ENCODE measurements at places on chromosomes 5 and 9.

GRCh38 chr9:129209580-129209979, 31.5 kb upstream of the IER5L start:
- DNase-seq = no peak

GRCh38 chr5:65803699-65804391, 81.8 kb downstream of the NLN start:
- DNase-seq = peak; percentile 73

DNA sequence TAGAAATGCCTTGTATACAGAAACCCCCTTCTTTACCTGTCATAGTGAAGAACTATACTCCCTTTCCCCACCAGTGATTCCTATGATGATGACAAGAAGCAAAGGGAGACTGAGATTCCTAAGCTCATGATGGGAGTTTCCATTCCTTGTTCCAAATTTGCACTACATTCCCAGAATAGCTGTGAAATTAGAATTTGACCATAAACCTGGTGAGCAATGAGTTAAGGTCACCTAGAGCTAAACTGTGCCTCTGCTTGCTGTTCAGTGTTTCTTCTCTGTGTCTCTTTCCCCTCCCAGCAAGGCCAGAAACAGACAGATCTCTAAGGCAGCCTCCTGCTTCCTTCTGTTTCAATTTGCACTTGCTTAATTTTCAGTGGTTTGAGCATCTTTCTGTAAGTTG, 332.1 kb downstream of the PIK3R1 start:
- no peak for DNase-seq

DNA sequence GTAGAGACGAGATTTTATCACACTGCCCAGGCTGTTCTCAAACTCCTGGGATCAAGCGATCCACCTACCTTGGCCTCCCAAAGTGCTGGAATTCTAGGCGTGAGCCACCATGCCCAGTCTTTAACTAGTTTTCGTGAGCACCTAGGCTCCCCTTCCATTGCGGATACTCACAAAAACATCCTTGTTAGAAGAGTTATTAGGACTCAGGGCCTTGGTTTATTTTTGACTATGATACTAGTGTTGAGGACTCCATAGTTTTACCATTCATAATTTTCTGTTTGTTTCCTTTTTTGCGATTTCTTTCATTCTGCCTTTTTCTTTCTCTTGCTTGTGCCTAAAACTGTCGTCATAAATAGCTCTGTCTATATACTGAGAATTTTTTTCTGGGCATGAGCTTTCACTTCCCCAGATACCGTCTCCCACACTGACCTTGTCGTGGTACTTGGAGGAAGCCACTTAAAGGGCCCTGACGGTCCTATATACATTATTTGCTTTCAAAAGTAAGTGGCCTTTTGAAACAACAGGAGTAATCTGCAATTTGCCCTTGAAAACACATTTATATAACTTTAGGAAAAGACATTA, 5.2 kb downstream of the F2R start:
- no peak for DNase-seq

DNA sequence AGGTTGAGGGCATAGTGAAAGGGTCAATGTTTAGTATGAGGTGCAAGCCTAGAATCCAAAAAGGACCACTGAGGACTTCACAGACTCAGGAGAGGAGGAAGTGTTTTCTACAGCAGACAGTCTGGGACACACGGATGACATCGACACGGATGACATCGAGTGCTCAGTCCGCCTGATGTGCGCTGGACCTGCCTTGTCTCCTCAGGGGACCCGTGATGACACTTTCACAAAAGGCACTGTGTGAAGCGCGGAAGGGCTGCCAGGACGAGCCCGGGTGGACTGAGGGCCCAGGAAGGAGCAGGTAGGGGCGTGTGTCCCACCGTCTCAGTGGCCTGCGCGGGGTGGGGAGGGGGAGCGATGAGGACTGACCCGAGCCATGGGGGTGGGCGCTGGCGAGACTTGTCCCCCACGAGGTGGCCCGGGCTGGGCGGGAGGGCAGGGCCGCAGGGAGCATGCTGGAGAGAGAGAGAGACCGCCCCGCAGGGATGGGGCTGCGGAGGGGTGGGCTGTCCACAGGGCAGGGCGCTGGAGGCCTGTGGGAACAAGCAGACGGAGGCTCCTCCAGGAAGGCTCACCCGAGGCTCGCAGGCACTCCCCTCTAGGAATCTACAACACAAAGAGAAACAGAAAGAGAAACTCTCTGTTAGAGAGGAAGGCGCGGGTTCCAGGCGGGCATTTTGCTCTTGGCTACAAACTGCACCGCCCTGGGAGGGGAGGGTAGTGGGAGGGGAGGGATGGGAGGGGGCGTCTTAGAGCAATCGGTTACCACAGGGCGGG, 54.9 kb downstream of the USP20 start:
- DNase-seq = peak; percentile 57

GRCh38 chr9:19216466-19216865, 14.0 kb upstream of the DENND4C start:
- no peak for DNase-seq

- DNase-seq = no peak
Observed at GRCh38 chr5:154513669-154514084, 35.6 kb upstream of the HAND1 start.

- no peak for DNase-seq
Observed at GRCh38 chr5:39175273-39175955, 43.9 kb downstream of the FYB1 start.

- DNase-seq = no peak
Observed at GRCh38 chr5:110736753-110737152, 2.1 kb upstream of the SLC25A46 start.

DNA sequence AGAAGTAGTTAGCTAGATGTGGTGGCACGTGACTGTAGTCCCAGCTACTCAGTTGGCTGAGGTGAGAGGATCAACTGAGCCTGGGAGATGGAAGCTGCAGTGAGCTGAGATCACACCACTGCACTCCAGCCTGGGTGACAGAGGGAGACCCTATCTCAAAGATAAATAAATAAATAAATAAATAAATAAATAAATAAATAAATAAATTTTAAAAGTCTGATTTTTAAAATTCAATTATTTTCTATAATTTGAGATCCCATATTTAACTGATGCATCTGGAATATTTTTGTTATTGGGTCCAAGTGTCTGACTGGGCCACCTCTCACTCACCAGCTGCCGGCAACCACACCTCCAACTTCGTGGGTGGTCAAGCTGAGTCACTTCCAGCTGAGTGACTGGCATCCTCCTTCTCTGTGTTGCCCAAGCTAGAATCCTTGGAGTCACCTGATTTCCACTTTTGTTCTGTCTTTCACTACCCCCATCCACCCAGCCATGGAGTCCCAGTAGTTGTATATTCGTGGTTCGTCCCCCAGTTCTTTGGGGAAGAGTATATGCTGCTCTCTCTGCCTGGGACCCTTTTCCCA, 70.9 kb downstream of the EGFLAM start:
- DNase-seq = no peak

GRCh38 chr5:166926138-166926537, 1365.3 kb upstream of the WWC1 start:
- no peak for DNase-seq

GRCh38 chr9:81777482-81777881, 88.1 kb upstream of the TLE1 start:
- no peak for DNase-seq

DNA sequence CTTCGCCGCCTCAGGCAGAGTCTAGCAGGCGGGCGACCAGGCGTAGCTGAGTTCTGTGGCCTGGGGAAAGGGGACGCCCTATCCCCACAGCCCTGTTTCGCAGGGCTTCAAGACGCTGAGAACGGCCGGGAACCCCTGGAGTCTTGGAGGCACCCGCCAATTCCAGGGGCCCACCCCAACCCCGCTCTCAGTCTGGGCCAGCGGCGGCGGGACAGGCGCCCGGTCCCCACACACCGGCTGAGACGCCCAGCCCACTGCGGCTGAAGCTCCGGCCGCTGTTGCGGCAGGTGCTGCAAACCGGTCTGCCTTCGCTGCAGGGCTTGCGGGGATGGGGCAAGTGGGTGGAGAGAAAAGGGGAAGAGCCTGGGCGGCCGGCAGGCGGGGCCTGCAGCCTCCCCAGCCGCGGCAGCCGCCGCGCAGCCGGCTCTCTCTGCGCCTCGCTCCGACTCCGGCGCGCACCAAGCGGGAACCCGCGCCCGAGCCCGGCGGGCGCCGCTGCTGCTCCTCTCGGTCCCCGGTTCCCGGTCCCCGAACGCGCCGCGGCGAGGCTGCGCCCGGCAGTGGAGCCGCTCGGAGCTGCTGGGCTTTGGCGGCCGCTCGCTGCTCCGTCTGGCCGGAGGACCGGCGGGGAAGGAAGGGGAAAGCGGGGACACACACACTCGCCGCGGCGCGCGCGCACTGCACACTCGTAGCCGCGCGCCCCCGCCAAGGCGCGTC, at the start of gene PIP5K1B:
TSS of gene PIP5K1B (plus strand) at position 427 of the 717 bp plus-strand sequence. CDS start 117,375 bp downstream, outside the sequence.
- peak; percentile 66 for DNase-seq

- no peak for DNase-seq
Observed at GRCh38 chr5:1124205-1125029, 12.6 kb upstream of the SLC12A7 start.

DNA sequence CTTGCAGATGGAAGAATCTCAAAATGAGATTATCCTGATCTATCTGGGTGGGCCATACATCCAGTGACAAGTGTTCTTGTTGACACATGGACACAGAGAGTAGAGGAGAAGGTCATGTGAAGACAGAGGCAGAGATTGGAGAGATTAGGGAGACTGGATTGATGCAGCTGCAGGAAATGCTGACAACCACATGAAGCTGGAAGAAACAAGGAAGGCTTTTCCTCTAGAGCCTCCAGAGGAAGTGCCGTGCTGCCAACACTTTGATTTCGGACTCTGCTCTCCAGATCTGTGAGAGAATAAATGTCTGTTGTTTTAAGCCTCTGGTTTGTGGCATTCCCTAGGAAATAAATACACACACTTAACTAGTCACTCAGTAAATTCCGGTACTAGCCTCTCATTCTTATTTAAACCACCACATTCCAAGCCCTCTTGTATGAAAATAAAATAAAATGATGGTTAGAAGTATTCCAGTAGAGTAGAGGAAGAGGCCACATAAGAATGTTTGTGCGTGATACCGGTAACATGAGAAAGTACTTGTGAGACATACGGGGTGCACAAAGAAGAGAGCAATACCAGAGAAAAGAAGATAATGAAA, 110.9 kb upstream of the DMAC1 start:
- DNase-seq = no peak

GRCh38 chr5:41347569-41347968, 134.2 kb upstream of the C6 start:
- DNase-seq = no peak

DNA sequence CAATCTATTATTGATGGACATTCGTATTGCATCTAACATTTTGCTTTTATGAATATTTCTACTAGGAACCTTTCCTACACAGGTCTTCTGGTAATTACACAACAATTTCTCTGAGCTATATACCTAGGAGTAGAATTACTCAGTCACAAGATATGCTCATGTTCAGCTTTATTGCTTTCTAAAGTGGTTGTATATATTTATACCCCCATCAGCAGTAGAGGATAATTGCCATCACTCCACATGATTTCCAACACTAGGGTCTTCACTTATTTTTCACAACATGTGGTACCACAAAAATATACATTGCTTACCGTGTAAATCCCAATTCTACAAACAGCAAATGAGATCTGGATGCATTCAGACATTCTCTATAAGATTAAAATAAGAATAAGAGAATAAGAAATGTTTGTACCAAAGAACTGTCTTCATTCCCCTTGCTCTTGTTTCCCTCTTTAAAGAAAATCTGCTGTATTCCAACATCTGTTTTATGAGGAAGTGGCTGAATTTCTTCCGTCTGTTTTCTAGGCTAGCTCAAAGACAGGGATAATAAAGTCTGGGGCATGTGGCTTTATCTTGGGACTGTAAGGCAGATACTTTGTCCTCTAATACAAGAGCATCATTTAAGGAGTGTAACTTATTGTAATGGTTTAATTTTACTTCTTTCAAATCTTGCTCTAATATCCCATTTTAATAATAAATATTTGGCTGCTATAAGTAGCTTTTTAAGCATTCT, 28.2 kb downstream of the ARL15 start:
- no peak for DNase-seq

- no peak for DNase-seq
Observed at GRCh38 chr9:91066856-91067255, 265.2 kb downstream of the SYK start.

GRCh38 chr5:58825899-58826298, 243.0 kb downstream of the RAB3C start:
- DNase-seq = no peak

DNA sequence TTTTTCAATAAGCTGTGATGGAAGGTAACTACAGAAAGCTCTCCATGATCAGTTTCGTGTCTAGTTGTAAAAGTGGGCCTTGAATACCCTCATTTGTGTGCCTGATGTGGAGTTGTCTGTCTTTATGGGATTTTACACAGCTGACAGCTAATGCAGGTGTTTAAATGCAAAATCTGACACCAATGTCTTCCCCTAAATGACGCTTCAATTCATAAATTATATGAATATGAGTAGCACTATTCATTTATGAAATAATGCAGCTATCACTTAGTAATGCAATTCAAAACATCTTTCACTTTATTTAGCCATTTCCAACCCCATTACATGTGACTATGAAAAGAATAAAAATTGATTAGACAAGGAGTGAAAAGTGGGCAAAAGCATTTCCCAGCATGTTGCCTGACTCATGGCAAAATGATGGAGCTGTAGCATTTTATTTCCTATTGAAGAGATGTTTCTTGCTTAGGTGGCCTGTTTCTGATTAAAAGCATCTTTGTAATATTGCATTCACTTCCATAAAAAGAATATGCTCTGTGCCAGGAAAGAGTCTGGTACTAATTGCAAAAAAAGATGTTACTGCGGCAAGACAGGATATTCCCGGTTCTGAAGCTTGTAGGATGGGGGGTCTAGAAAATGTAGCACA, 116.7 kb upstream of the HAPLN1 start:
- DNase-seq = no peak

DNA sequence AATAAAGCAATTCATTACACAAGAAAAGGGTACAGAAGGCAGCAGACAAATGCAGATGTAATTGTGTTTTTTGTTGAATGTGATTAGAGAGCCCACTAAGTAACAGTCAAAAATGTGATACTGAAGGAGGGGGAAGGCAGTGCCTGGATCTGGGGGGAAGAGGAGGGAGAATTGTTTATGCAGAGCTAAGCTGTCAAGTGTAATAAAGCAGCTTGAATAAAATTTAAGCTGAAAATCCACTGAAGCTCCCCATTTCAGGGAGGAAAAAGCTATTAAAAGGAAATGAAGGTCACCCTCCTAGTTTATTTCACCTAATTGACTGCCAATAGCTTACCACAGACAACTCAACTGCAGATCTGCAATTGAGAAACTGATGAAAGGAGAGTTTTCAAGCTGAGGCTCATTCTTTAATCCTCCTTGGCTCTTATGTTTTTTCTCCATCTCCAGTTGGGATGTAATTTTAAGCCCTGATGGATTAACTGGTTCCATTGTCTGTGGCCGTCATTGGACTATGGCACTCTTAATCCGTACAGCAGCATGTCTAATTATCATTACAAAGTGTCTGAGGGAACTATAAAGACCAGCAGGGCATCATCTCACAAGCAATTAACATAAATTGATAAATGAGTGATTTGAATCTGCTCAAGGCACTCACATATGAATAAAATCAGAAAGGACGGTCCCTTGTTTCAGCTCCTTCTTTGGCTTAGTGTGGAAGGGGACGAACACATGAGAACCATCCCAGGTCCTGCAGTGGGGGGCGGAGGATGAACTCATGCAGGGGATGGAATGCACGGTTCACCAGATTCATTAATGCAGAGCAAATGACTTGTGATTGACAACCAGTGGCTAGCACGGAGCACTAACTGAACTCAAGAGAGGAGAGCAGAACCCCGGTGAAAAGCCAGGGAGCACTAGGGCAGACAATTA, 38.5 kb downstream of the TLE1 start:
- no peak for DNase-seq
